K562 (cell line): ENCODE measurements at places on chromosomes 13 and 19.
A peak's percentile ranks its signal among the peaks of the same experiment; 100 is the strongest.

DNA sequence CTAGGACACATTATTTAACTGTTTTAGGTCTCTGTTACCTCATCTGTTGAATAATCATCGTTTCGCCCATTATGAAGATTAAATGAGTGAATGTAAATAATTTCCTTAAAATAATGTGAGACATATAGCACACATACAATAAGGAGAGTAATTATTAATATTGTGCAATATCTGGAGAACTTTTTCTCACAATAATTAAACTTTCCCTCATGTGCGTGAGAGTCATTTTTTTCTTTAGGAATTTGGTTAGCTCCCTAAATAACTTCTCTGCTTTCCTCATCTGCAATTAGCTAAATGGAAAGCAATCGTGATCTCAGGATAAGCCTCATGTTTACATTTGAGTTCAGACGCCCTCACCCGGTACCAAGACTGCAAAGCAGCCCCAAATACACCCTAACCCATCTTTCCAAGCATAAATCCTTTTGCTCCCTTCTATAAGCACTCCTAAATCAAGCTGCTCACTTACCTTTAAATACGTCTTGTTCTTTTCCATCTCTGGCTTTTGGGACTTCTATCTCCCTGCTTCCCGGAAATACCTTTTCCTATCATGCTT is 78.8 kb downstream of the MZT1 start:
- H3K4me1 ChIP-seq: no peaks in the 10 kb centered on the region
- H3K27ac ChIP-seq: no peak overlapping the region
- no peak overlapping the region for H3K4me3 ChIP-seq

- peaks cover 93% of the 10 kb centered on the region for H3K36me3 ChIP-seq
- peak; percentile 62 for DNase-seq
- H3K4me3 ChIP-seq: no peak overlapping the region
- H3K4me1 ChIP-seq: no peaks in the 10 kb centered on the region
- H3K27me3 ChIP-seq: no peaks in the 10 kb centered on the region
- no peak overlapping the region; the same call in 2 of the 3 replicates for H3K27ac ChIP-seq
Observed at GRCh38 chr19:11125994-11126685, 29.4 kb downstream of the SPC24 start.

DNA sequence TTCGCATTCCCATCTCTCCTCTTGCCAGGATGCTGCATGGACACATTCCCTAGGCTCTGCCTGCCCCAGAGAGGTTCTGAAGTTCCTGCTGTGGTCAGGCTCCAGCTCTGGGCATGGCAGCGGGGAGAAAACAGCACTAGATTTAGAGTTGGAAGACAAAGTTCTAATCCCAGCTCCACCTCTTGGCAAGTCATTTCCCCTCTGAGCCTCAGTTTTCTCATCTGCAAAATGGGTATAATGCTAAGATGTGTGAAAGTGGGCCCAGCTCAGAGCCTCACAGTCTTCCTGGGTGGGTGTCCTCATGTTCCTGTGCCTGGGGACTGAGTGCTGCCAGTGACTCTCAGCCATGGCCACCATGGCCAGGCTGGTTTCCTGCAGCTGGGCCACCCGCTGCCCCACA is 9.6 kb downstream of the PEPD start:
- H3K36me3 ChIP-seq: no peaks in the 10 kb centered on the region
- peaks cover 10% of the 10 kb centered on the region for H3K4me1 ChIP-seq
- no peak overlapping the region for H3K4me3 ChIP-seq
- H3K27ac ChIP-seq: no peak overlapping the region
- peaks cover 3% of the 10 kb centered on the region; the same call in 1 of the 3 replicates for H3K27me3 ChIP-seq

GRCh38 chr13:46165485-46166223 is 16.3 kb downstream of the LCP1 start:
- no peaks in the 10 kb centered on the region for H3K27me3 ChIP-seq
- DNase-seq: no peak
- H3K27ac ChIP-seq: no peak overlapping the region
- H3K36me3 ChIP-seq: peaks cover 32% of the 10 kb centered on the region; the same call in 2 of the 3 replicates
- H3K4me1 ChIP-seq: peaks cover 14% of the 10 kb centered on the region; the same call in 2 of the 3 replicates
- H3K4me3 ChIP-seq: no peak overlapping the region

- peak overlapping the region; percentile 90 for H3K27ac ChIP-seq
- H3K27me3 ChIP-seq: no peaks in the 10 kb centered on the region
- peak overlapping the region; percentile 29; the same call in 1 of the 2 replicates for H3K4me3 ChIP-seq
Observed at GRCh38 chr19:2042485-2043250, 8.4 kb downstream of the MKNK2 start.
